Occipital lobe (tissue), 3 donors: ENCODE measurements at places on chromosomes 12 and 14.

DNA sequence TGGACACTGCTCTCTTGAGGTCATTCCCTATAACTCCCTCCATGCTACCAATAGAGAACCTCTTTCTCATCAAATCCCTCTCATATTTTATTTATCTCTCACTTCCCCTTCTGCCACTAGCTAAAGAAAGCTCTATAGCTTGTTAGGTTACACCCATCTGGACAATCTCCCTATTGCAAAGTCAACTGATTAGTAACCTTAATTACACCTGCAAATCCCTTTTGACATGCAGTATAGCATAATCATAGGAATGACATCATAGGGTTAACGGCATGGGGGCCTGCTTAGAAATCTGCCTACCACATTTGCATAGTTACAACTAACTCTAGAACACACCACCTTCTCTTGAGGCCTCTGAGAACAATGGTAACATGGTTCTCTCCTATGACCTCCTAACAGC is 181.2 kb downstream of the EMP1 start:
- no peak for DNase-seq

GRCh38 chr14:101489092-101489760 is 72.1 kb upstream of the DIO3 start:
- DNase-seq = no peak

GRCh38 chr12:65792724-65793123 is 31.6 kb upstream of the HMGA2 start:
- no peak for DNase-seq

DNA sequence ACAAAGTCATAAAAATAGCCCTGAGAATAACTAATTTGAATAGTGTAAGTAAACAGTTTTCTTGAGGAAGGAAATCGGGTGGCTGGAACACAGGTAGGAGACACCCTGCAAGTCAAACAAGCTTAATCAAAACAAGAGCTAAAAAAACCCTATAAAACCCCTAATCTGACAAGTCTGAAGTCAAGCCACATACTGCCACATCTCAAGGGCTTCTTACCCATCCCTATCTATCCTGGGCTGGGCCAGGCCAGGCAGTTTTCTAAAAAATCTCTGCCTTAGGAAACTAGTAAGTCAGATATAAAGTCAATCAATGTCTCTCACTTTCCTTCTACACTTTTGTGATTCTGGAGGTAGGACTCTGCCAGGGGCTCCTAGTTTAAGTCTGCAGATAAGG is 15.3 kb downstream of the UBE2N start:
- DNase-seq = no peak

- no peak for DNase-seq
Observed at GRCh38 chr12:80271780-80272179, 172.3 kb upstream of the PTPRQ start.

GRCh38 chr12:20472102-20472782 is 103.9 kb downstream of the PDE3A start:
- no peak for DNase-seq

GRCh38 chr14:99191395-99192027 is 80.5 kb downstream of the BCL11B start:
- DNase-seq = no peak

- DNase-seq = no peak
Observed at GRCh38 chr12:110577864-110578693, 5.0 kb downstream of the PPTC7 start.

DNA sequence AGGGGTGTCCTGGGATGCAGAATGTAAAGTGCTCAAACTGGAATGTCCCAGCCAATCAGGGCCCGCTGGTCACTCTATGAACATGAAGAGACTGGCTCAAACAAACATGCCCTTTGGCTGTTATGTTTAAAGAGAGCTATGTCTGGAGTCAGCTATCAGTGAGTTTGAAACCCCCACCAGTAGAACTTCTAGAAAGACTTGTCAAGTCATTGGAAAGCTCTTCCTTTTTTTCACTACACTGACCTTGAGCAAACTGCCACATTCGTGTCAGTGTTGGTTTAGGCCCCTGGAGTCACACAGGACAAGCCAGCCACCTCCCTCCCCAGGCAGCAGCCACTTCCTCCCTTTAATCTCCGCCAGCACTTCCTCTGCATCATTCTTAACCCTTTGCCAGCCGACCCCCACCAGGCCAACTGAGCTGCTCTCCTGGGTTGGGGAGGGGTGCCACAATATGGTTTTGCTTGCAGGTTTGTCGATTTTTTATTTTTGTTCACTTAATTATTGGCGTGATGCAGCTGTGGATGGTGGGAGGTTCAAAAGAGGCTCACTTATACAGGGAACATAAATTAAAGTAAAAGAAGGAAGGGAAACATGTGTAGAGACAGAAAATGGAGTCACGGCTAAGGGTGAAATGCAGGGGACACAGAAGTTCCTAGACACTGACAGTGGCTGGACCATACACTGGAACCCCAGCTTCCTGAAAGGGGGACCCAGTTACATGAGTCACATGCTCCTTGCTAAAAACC is 25.3 kb downstream of the CMKLR1 start:
- no peak for DNase-seq

DNA sequence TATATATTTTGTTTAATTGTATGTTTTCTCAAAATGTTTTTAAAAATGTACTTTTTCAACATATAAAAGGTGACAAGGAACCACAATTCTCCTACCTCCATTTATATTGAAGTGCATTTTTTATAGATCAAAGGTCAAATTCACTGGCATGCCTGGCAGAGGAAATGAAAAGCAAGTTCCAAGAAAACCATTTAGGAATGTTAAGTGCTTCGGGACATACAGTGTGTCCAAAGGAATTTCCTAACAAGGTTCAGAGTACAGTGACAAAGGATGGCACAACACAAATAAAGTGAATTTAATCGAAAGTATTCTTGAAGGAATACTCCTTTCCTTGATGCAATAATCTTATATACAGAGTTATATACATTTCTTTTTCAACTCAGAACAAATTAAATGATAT is 242.3 kb downstream of the CCER1 start:
- DNase-seq = no peak

GRCh38 chr14:73739899-73740617 is 25.9 kb upstream of the PNMA1 start:
- DNase-seq = no peak

- no peak for DNase-seq
Observed at GRCh38 chr14:41409806-41410205, 196.9 kb upstream of the LRFN5 start.

GRCh38 chr12:73307260-73307659 is 1035.1 kb downstream of the TRHDE start:
- no peak for DNase-seq

DNA sequence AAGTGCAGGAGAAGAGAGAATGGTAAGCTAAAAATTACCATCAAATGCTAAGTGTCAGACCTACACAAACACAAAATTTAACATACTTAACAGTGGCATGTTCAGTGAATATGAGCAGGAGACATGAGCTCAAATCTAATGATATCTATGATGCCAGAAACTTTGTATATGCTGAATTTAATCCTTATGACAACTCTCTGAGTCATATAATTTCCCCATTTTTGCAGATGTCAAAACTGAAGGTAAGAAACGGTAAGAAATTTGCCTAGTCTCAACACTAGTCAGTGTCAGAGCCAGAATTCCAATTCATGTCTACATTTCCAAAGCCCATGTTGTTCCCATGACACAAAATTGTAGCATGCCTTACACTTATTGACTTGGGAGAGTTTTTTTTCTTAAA is 375.8 kb downstream of the APAF1 start:
- DNase-seq = no peak

- DNase-seq = no peak
Observed at GRCh38 chr14:65686761-65687160, 274.2 kb downstream of the FUT8 start.

GRCh38 chr12:124667506-124668326 is 100.3 kb upstream of the NCOR2 start:
- no peak for DNase-seq
